ENCODE measurements at places on chromosomes 12 and 14.

GRCh38 chr12:55019784-55020183 is at the start of gene NEUROD4:
TSS of gene NEUROD4 (plus strand) at chr12:55019974. CDS start at chr12:55026440, 6,466 bp downstream.
- DNase-seq = no peak

DNA sequence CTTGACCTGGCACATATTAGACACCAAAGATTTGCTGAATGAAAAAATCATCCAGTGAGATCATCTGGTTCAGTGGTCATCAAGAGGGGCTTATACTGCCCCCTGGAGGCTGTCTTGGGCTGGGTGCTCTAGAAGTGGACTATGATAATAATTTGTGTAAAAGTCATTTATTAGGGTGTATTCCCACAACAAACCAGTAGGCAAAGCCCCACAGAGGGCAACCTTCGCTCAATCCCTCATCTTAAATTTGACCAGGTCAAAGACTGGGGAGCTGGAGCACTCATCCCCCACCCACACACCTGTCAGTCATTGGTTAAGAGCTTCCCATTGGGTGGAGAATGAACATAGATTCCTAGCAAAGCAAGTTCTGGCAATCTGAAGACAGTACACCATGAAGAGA is 20.0 kb upstream of the FICD start:
- no peak for DNase-seq

- no peak for DNase-seq
These were observed 70.8 kb downstream of the SRGAP1 start for GRCh38 chr12:63915105-63915800.

DNA sequence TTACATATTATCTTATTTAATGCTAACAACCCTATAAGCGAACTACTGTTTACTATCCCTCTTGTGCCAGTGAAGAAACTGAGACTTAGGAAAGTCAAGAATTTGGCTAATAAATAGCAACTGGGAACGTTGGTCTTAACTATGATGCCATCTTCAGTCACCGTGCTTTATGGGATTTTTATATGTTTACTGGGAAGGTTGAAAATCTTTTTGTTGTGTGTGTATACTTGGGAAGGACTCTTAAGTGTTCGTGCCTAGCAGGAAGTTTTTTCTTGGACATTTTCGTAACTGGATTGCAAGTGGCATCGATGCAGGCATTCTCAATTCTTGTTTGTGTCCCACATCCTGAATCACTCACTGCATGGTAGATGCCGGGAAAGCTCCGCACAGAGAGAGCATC is 9.4 kb downstream of the SFSWAP start:
- no peak for DNase-seq

DNA sequence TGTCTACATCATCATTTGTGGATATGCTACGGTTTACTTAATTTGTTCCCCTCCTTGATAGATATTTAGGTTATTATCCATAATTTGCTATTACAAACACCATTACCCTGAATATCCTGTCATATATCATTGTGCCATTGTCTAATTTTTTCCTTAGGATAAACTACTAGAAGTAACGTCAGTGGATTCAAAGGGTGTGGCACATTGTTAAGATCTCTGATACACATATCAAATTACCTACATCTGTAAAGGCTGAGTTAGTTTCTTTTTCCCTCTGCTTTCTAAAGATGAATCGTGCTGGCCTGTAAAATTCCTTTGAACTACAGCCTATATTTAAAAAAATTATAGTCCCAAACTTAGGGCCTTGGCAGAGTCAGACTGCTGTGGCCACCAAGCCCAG is 53.9 kb upstream of the STRN3 start:
- no peak for DNase-seq

- DNase-seq = no peak
These were observed 254.8 kb upstream of the FKBP4 start for GRCh38 chr12:2539938-2540337.

DNA sequence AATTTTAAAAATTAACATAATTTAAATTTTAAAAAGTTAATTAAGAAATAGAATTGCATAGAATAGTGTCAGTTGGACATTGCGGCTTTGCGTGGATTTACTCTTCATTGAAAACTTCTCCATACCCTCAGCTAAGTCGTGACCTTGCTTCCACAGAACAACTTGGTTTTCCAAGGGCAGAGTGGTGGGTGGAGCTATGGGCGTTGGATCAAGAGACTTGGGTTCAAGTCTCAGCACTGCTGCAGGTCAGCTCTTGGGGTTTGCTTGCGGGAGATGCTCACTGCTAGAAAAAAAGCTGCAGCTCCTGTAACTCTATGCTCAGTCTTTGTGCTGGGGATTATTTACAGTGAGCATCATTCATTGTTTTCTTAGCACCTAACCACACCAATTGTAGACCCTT is 133.7 kb downstream of the PRIMA1 start:
- no peak for DNase-seq

GRCh38 chr12:68317047-68317667 is 15.0 kb downstream of the MDM1 start:
- DNase-seq = no peak

GRCh38 chr12:57617942-57618341 is 6.7 kb downstream of the ARHGEF25 start:
- no peak for DNase-seq

DNA sequence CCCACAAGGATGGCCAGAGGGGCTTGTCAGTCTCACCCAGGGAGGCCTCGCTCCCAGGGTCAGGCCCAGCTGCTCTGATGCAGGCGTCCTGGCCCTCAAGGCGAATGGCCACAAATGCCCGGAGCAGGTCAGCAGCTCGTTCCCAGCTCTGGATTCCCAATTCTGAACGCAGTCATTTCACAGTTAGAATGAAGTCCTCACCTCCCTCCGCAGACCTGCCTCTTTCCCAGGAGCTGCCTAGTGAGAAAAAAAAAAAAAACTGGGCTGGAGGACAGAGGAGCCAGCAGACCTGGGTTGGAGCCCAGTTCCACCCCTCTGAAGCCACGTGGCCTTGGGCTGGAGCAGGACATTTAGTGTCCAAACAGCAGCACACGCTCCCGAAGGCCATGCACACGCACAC is 62.2 kb upstream of the DIO3 start:
- DNase-seq = no peak

- no peak for DNase-seq
These were observed 45.5 kb downstream of the STX2 start for GRCh38 chr12:130793554-130793849.

DNA sequence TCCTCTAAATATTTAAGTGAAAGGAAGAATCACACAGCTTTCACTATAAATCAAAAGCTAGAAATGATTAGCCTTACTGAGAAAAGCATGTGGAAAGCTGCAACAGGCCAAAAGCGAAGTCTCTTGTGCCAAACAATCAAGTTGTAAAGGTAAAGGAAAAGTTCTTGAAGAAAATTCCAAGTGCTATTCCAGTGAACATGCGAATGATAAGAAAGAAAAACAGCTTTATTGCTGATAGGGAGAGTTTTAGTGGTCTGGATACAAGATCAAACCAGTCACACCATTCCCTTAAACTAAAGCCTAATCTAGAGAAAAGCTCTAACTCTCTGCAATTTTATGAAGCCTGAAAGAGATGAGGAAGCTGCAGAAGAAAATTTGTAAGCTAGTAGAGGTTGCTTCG is 190.9 kb downstream of the BTG1 start:
- no peak for DNase-seq

DNA sequence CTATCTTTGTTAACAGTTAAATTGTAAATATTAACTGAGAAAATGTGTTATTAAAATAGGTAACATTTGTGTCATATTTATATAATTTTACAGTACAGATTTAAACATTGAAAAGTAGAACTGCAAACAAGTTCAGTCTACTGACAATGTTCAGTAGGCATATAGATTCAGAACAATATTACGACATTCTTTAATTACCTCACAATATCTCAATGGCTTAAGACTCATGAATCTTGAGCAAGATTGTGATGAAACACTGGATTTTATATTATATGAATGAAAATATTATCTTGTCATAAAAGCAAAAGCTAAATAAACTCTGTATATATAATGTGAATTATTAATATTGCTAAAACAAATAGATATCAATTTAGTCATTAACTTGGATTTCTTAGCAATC is 194.9 kb downstream of the ADAMTS20 start:
- DNase-seq = no peak

DNA sequence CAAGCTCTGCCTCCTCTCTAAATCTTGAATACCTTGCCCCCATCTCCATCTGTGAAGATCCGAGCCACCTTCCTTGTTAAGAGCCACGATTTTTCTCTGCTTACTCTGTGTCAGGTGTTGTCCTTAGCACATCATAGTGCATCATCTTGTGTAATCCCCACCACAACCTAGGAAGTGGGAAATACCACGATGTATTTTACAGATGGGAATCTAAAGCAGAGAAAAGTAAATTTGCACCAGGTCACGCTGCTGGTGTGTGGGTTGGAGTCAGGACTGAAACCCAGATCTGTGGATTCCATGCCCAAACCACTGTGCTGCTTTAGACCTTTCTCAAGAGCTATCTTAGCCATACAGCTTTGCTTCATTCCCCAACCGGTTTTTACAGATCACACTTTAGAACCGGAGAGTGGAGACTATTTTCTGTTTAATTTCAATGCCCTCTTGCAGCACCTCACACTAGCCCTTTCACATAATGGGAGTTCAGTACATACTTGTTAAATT is 94.6 kb downstream of the PPM1A start:
- no peak for DNase-seq

DNA sequence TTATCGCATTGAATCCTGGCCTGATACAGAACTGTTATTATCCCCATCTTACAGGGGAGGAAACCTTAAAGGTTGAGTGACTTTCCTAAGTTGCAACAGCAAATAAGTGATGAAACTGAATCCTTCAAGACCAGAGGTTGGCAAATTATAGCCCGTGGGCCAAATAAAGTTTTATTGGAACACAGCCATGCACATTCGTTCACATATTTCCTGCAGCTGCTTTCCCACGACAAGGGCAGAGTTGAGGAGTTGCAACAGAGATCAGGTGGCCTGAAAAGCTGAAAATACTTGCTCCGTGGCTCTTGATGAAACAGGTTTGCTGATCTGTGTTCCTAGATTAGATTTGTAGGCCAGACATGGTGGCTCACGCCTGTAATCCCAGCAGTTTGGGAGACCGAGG is 126.7 kb downstream of the PHETA1 start:
- no peak for DNase-seq

DNA sequence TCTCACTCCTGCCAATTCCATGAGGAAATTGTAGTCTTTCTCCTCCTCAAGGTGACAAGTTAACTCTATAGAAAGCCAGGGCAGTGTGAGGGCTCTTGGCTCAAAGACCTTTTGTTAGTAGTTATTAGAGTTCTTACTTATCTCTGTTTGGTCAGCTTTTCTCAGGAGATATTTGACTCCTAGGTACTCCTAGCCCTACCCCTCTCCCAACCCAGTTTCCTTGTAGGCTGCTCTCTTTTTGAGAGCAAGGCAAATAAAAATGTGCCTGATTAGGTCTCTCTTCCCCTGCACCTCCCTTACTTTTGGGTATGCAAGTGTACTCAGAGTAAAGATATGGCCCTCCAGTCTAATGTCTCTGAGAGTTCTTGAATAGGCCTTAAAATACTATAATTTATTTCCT is 23.8 kb downstream of the BTG1 start:
- DNase-seq = no peak

DNA sequence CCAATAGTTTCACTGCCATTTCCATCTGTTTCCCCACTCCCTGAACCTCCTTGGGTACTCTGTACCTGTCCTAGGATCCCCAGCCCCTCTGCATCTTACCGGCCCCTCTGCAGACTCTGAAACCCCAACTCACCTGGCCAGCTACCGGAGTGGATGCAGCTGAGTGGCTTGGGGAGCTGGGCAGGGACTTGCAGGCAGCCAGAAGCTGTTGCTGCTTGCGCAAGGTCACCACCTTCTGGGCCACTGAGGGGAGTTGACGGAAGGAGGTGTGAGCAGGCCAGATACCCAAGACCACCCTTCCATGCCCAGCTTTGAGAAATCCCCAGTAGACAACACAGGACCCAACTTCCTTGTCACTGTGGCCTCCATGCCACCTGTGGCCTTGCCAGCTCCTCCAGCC is 6.3 kb downstream of the AGAP2 start:
- no peak for DNase-seq

DNA sequence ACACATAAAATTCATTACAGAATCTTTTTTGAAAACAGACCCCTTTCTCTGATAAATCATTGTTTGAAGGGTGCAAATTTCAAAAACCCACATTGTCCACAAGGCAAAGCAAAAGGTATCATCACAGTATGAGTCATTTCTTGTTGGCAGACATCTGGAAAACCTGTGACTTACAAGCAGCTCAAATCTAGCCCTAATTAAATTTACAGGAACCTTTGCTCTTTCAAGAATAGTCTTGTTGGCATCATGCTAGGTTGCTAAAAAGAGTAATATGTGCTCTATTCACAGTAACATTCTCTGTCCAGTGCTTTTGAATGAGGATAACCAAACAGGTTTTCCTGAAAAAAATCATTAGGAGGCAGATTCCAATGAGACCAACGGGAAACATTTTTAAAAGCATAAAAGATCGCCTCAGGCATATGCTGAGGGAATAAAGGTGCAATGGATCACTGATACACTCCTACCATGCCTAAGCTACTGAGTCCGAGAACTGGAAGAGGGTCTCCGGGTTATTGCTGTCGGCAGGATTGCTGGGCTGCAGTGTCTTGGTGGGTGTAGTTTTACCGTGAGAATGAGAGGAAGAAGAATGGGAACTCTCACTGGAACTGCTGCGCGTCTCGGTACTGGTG is 55.5 kb upstream of the TTC7B start:
- no peak for DNase-seq

- no peak for DNase-seq
These were observed 202.2 kb downstream of the EXOC5 start for GRCh38 chr14:57066463-57066862.

- no peak for DNase-seq
These were observed 57.2 kb downstream of the LTBP2 start for GRCh38 chr14:74554742-74555362.

DNA sequence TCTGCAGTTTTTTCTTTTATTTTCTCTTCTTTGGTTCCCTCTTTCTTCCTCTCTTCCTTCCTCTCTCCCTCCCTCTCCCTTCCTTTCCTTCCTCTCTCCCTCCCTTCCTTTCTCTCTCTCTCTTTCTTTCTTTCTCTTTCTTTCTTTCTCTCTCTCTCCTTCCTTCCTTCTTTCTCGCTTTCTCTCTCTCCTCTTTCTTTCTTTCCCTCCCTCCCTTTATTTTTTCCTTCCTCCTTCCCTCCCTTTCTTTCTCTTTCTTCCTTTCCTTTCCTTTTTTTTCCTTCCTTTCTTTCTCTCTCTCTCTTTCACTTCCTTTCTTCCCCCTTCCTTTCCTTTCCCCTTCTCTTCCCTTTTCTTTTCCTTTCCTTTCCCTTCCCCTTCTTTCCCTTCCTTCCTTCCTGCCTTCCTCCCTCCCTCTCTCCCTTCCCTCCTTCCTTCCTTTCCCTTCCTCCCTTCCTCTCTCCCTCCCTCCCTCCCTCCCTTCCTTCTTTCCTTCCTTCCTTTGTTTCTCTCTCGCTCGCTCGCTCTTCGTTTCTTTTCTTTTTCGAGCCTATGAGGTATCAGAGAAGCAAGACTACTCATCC is 13.7 kb downstream of the CFAP54 start:
- DNase-seq = no peak

GRCh38 chr12:119311878-119312277 is 22.7 kb upstream of the CCDC60 start:
- no peak for DNase-seq

GRCh38 chr14:49972131-49972671 is 79.3 kb downstream of the ARF6 start:
- DNase-seq = no peak

Data from NCI-H1436 treated with DMSO at 0.1 percent for 48 hours (cell line).